NCI-H187 (cell line): ENCODE measurements at places on chromosomes 11 and 22.

DNA sequence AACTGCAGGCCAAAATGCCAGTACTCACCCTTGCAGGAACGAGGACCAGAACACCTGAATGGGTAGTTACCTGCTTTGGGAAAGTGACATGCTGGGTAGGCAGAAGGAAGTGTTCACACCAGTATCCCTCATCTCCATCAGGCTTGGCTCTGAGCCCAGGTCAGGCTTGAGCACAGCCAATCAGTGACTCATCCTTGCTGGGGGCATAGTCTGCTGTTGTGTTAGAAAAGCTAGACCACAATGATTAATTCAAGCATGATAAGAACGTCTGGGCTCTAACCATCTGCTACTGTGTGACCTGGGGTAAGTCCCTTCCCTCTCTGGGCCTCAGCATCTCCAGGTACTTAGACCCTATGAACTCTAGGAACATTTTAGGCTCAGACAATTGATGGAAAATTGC is 450.4 kb downstream of the MIAT start:
- DNase-seq: no peak

- DNase-seq: no peak
Observed at GRCh38 chr11:10041332-10041731, 252.7 kb downstream of the SBF2 start.

- no peak for DNase-seq
Observed at GRCh38 chr22:29442976-29443375, 4.6 kb downstream of the RFPL1 start.

GRCh38 chr11:114053406-114053805 is 6.1 kb upstream of the ZBTB16 start:
- no peak for DNase-seq

DNA sequence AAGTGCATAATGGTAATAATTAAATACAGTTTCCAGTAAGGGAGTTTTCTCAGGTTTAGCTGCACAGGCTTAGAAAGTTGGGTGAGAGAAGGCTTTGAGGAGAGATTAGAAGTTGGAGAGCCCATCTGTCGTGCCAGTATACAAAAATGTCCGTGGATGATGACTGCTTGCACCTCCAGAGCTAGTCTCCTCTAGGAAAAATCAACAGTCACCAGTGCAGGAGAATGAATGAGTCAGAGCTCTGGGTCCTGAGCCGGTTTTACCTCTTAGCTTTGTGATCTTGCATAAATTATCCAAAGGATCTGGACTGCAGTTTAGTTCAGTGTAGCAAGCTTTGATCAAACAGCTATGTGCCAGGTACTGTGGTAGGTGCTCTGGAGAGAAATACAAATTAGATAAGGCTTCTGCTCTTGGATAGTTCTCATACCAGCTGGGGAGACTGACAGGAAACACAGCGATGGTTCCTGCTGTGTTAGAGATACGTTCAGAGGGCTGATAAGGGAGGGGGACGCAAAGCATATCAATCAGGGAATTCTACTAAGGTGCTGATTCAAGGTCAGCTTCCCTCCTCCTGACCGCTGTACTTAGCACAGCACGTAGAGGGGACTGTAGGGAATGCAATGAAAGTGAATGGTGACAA is 125.9 kb downstream of the TEAD1 start:
- DNase-seq: no peak

GRCh38 chr11:22133776-22134175 is 59.1 kb upstream of the ANO5 start:
- no peak for DNase-seq

DNA sequence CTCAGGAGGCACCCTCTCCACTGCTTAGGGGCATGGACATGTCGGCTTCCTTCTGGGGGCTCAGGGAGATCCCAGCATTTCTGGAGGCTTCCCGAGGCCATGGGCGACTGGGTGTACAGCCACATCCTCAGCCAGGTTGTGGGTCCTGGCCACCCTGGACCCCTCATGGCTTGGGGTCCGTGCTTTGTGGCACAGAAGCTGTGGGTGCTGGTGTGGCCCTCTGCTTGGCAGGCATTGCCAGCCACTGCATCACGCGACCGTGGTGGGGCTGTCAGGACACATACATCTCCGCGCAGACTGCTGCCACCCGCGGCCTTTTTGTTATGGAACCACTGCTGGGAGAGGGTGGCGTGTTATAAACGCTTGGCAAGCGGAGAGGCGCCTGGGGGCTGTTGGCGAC is 1174.9 kb downstream of the BRD1 start:
- DNase-seq: no peak

GRCh38 chr11:75240311-75241035 is at the start of gene TPBGL:
Gene TPBGL (plus strand): TSS chr11:75240774. CDS start chr11:75241050, 276 bp downstream.
- no peak for DNase-seq

GRCh38 chr11:118258410-118258809 is 5.7 kb downstream of the MPZL2 start:
- no peak for DNase-seq

DNA sequence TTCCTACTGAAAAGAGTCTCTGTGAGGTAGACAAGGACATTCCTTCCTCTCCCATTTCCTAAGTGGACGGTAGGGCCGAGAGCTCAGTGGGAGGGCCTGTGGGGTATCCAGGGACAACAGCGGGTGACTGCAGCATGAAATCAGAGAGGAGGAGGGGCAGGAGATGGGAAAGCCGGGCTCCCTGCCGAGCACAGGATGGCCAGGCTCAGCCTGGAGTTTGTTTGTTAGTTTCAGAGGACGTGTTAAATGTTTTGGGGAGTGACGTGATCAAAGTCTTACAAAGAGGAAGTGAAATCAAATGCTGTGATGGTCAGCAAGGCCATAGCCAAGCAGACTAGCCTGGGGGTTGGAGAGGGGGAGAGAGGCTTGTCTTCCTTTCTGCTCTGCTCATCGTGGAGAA is 152.7 kb downstream of the ADAMTS15 start:
- DNase-seq: no peak

- DNase-seq: no peak
Observed at GRCh38 chr11:4375431-4376140, 7.4 kb upstream of the OR52B4 start.

DNA sequence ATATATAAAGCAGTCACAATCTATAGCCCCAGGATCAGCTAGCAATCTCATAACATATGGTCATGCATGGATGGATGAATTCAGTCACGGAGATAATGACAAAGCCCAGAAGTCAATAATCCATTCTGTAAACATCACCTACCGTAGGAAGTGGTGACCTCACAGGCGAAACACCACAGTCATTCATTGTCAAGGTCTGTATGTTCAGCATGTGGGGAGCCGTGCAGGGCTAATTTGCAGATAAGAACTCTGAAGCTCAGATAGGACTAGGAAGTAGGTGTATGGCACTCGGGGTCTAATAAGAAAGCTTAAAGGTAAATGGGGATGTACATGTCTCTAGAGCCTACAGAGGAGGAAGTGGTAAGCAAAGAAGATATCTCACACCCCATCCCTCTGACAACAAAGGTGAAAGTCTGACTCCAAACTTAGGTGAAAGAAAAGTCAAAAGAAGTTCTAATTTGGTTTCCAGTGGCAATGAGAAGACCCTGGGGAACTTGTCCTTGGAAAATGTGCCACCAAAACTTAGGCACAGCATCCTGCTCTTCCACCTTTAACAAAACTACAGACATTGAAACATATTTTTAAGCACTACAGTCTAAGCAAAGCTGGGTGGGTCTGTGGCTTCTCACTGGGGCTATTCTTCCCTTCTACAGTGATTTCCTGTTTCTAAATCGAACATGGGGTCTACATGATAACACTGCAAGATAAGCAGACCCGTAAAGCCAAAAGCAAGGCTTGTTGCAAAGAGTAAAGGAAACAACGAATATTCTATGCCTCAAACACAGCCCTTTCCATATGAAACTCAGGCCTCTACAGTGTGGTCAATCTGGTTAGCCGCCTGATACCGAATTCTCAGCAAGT is 5.2 kb downstream of the CRTAM start:
- DNase-seq: no peak

GRCh38 chr22:17890245-17890671 is 116.0 kb upstream of the BID start:
- no peak for DNase-seq

- no peak for DNase-seq
Observed at GRCh38 chr11:11178671-11179638, 174.1 kb downstream of the CSNK2A3 start.

DNA sequence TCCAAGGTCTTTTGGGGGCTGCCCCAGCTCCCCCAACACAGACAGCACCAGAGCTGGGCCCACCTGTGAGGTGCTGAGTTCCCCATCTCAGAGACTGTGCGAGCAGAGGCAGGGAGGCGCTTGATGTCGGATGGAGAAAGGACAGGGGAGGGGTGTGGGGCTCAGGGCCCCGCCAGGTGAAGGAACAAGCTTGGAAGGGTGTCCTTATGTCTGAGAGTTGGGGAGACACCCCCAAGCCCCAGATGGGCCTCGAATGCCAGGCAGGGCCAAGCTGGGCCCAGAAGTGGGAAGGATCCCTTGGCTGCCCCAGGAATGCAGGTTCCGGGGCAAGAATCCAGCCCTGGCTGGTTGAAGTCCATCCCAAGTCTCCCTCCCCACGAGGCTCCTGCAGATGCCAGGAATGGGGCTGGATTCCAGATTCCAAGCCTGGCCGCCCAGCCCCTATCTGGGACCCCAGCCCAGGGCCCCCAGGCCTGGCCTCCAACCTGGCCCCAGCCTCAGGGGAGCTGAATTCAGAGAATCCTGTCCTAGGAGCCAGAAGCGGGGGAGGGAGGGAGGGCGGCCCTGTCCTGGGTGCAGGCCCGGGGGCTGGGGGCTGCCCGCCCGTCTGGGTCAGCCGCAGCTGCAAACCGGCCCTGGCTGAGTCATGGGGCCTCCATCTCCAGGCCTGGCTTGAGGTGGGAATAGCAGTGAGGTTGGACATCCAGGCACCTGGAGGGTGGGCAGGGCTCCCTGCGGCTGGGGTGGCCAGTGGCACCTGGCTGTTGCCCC is 50.9 kb downstream of the CDKN1C start:
- DNase-seq: no peak

DNA sequence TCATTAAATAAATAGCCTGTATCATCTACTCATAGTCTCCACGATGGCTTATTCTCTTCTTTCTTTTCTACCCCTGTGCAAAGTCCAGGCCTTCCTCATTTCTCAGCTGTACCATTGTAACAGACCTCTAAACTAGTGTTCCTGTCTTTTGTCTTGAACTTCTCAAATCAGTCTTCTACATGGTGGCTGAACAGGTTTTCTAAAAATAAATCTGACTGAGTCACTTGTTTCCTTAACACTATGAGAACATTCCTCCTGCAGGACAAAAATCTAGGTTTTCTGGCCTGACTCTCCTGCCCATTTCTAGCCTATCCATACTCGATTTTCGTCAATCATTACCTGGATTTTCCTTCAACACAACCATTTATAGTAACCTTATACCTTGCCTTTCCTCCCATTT is 1080.8 kb upstream of the TENM4 start:
- no peak for DNase-seq

GRCh38 chr11:95595541-95595940 is 194.0 kb downstream of the FAM76B start:
- DNase-seq: no peak
